ENCODE measurements at places on chromosomes 5 and 9.

DNA sequence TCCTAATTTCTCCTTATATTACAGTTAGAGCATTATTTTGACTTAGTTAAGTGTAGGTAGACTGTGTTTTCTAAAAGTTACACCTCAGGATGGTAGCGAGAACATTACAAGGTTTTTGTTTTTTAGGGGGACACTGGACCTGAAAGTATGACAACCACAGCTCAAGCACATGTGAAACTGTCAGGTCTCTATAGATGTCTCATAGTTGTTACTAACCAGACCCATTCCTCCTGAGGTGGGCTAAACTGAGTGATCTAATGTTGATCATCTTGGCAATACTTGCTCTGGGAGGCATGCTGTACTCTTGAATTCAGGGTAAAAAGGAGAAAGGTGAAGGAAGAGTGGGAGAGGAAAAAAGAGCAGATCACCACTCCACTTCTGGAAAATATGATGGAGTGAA is 196.6 kb upstream of the RASEF start:
- no peak overlapping the region for H3K4me3 ChIP-seq
- H3K27ac ChIP-seq = no peak overlapping the region
- H3K4me1 ChIP-seq = no peaks in the 10 kb centered on the region

GRCh38 chr9:87720173-87720572 is 5.7 kb upstream of the CTSL start:
- no peak overlapping the region for H3K27ac ChIP-seq
- H3K4me1 ChIP-seq = no peaks in the 10 kb centered on the region
- no peaks in the 10 kb centered on the region for H3K27me3 ChIP-seq
- no peaks in the 10 kb centered on the region for H3K36me3 ChIP-seq
- H3K4me3 ChIP-seq = no peak overlapping the region
- DNase-seq = no peak

DNA sequence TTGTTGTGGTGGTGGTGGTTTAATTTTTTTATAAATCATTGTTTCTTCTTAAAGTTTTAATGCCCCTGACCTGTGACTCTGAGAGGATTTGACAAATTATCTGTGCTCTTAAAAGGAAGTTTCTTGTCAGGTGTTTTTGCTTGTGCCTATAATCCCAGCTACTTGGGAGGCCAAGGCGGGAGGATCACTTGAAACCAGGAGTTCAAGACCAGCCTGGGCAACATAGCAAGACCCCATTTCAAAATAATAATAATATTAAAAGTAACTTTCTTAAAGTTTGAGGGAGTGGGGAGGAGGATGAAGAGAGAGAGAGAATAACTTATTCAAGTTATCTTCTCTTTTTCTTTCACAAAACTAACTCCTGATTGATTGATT is 12.2 kb upstream of the ERMP1 start:
- no peaks in the 10 kb centered on the region for H3K36me3 ChIP-seq
- H3K27me3 ChIP-seq = no peaks in the 10 kb centered on the region
- H3K27ac ChIP-seq = peak overlapping the region; percentile 22
- DNase-seq = no peak

DNA sequence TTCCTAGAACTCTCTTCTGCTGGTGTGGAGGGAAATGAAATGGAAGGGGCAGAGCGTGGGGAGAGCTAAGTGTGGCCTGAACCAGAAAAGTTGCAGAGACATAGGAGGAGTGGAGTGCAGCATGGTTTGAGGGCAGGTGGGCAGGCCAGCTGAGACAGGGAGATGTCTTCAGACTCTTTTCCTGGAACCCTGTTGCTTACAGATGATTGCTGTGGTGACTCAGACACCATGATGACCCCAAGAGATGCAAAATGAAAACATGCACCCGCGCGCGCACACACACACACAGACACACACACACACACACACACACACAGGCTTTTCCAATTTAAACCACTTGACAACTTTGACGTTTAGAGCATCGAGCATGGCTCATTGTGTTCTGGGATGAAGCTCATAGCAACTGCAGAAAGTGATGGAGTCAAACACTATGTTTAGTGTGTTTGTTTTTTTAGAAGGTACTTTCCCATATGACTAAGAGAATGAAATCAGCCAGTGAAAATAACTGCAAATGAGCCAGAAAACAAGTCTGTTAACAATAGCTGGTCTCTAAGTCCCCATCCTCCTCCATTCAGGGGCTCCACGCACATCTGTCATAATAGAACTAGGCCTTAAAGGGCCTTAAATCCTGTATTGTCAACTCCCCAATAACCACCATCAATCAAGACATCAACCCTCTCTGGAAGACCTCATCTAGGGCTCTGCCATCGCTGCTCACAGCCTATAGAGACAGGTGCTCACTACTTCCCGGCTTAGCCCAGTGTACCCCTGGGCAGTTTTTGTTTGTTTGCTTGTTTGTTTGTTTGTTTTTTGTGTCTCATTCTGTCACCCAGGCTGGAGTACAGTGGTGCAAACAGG is 9.6 kb downstream of the TMOD1 start:
- H3K4me3 ChIP-seq = no peak overlapping the region
- H3K27ac ChIP-seq = peak overlapping the region; percentile 84
- H3K27me3 ChIP-seq = no peaks in the 10 kb centered on the region
- peak; percentile 73 for DNase-seq

GRCh38 chr5:7815892-7816534 is 34.9 kb downstream of the CFAP90 start:
- H3K27me3 ChIP-seq = no peaks in the 10 kb centered on the region
- no peak overlapping the region for H3K4me3 ChIP-seq
- H3K4me1 ChIP-seq = no peaks in the 10 kb centered on the region
- no peaks in the 10 kb centered on the region for H3K36me3 ChIP-seq

DNA sequence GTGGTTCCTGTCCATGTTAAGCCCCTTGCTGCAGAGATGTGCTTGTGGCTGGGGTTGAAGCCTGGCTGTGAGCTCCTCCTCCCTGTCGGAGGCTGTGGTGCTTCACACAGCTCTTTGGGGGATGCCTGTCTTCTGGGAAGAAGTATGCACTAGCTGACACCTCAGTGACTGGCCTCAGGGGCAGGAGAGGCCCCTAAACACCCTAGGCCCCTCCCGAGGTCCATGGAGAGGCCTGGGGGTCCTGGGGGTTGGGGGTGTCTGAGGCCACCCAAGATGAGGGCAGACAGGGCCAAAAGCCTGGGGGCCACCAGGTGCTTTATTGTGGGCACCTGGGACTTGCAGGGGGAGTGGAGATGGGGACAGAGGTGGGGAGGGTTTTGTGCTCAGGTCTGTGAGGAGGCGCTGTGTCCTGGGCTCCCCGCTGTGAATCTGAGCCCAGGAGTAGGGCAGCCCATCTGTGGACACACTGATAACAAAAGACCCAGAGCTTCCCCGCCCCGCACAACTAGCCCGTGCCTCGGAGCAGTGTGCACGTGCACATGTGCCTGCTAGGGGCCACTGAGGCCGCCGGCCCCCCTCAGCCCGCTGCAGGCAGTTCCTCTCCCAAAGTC is 92.0 kb downstream of the PHF2 start:
- no peaks in the 10 kb centered on the region for H3K4me1 ChIP-seq
- H3K27ac ChIP-seq = no peak overlapping the region
- no peaks in the 10 kb centered on the region for H3K36me3 ChIP-seq
- H3K27me3 ChIP-seq = no peaks in the 10 kb centered on the region

- no peaks in the 10 kb centered on the region for H3K27me3 ChIP-seq
- no peaks in the 10 kb centered on the region for H3K36me3 ChIP-seq
- DNase-seq = no peak
- no peak overlapping the region for H3K27ac ChIP-seq
Measured at GRCh38 chr5:76229900-76230299, 146.7 kb downstream of the SV2C start.

Measured in uterus (tissue), 4 donors.